Ureter (tissue), 1 donor: ENCODE measurements at places on chromosomes 1 and 21.

- no peak for DNase-seq
Observed at GRCh38 chr1:45335855-45336324, 4.1 kb upstream of the TOE1 start.

GRCh38 chr1:192436441-192437078 is 119.8 kb downstream of the RGS21 start:
- DNase-seq: no peak

DNA sequence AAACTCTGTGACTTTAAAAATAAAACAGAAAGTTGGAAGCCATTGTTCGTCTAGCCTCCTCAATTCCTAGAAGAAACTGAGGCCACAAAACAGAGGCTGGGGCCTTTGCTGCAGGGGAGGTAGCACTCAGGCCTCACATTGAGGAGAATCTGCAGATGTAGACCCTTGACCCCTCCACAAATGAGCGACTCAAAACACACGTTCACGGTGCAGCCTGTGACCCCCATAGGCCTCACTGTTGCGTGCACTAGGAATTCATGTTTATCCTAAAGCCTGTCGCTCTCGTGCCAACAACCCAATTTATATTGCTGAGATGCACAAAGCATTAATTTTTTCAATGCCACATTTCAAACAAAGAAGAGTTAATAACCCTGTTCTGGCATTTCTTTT is 5.6 kb downstream of the TMEM51 start:
- no peak for DNase-seq

DNA sequence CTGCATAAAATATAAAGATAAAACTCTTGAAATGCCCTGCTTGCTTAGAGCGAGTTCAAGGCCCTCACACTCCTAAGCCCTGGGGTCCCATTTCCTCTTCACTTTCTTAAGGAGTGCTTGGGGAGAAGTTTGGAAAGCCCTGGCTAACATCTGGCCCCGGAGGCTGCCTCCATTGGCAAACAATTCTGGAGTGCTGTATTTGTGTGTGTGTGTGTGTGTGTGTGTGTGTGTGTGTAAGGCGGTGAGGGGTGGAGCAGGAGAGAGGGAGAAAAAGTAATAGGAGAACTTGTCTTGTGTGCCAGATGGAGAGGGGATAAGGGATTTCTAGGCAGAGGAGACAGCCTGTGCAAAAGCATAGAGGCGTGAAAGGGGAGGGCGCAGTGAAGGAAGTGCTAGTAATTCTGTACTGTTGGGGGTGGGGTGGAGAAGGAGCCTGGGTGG is 578 bp upstream of the TRIM62 start:
- no peak for DNase-seq

- no peak for DNase-seq
Observed at GRCh38 chr1:198374288-198374687, 166.2 kb downstream of the ATP6V1G3 start.

GRCh38 chr1:6776389-6776788 is 8.9 kb upstream of the CAMTA1 start:
- DNase-seq: no peak

DNA sequence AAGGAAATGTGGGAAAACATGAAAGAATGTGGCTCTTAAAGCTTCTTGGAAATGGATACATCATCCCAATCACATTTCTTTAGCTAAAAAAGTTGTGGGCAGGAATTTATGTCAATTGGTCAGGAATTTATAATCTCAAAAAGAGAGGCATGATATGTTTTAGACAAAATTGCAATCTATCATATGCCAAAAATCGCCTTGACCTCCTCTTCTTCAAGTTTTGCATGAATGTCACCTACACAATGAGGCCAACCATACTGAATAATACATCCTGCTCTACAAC is 42.4 kb downstream of the ATP6V1G3 start:
- no peak for DNase-seq

- DNase-seq: no peak
Observed at GRCh38 chr1:16014509-16015482, 3.0 kb downstream of the HSPB7 start.

DNA sequence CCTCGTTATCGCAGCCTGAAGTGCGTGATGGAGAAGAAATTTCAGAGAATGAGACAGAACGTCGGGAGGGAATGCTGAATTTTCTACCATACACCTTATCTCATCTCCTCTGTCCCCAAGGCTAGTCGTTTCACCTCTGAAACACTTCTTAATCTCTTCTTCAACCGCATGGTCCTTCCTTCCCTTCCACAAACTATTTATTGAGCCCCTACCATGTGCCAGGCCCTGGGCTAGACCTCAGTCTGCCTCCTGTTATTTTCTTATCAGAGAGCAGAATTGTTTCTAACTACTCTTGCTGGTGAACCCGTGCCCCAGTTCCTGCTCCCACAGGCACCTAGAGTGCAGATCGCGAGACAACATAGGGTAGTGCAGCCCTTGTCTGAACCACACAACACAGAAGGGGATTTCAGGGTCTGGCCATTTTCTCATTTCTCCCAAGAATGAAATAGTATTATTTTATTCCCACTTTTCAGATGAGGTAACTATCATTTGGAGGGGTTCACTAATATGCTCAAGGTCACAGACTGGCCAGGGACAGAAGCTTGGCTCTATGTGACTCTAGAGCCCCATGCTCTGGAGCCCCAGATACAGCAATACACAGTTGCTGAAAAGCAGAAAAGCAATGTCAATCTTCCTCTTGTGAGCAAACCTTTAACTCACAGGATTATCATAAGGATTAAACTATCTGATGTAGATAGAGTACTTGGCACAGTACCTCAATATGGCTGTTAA is 598 bp upstream of the ADIPOR1 start:
- no peak for DNase-seq

- no peak for DNase-seq
Observed at GRCh38 chr21:36980280-36981048, 14.0 kb upstream of the HLCS start.

GRCh38 chr1:184299406-184299790 is 87.4 kb upstream of the C1orf21 start:
- no peak for DNase-seq

- DNase-seq: peak; percentile 94
Observed at GRCh38 chr1:61077676-61078541, 4.5 kb upstream of the NFIA start.

GRCh38 chr1:159900086-159900680 is at the start of gene CFAP45:
Gene CFAP45 (minus strand): TSS chr1:159900165. CDS start chr1:159900098, 67 bp downstream.
- peak; percentile 88 for DNase-seq

- DNase-seq: no peak
Observed at GRCh38 chr1:19819701-19820100, 4.6 kb upstream of the RNF186 start.

DNA sequence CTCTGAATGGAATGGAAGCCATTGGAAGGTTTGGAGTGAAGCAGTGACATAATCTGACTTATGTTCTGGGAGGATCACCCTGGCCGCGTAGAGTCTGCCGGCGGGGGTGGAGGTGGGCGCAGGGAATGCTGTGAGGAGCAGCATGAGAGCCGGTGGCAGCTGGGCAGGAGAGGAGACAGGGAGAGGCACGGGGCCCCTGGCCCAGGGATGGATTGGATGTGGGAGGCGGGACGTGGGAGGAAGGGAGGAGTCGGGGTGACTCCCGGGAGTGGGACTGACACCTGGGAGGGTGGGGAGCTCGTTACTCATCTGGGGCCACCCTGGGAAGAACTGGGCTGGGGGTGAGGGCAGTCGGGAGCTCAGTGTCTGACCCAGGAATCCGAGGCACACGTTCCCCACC is 10.4 kb upstream of the KCNAB2 start:
- DNase-seq: no peak

GRCh38 chr1:2414297-2414958 is 2.1 kb upstream of the PEX10 start:
- DNase-seq: peak; percentile 86

DNA sequence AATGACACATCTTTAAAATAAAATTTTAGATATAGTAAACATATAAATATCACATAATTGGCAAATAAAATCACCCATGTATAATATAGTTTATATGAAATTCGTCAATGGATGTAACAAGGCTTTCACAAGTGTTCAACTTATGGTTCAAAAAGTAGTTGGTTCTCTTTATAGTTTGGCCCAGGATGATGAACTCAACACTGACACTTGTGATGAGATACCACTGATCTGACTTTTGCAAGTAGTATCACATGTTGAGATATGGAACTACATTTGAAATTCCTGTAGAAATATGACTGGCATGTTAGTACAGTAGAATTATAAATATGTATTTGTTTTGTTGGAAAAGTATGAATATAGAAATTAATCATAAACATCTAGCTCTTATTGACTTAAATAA is 1.8 kb downstream of the TNNI3K start:
- no peak for DNase-seq

DNA sequence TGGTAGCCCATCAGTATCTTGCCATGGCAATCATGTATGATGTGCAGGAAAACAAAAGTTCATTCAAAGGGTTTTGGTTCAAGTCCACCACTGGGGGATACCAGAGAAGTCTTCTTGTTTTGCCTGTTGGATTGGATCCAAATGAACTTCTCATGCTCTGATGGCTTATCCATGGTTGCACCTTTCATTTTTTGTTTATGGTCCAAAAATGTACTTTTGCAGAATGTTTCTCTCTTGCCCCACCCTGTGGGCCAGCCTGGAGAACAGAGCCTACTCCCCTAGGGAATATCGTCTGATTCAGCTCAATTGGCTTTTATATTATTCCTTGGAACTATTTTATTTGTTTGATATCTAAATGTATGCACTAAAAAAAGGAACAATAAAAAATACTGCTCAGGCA is 20.1 kb upstream of the CLCA1 start:
- DNase-seq: no peak

GRCh38 chr1:169964206-169964605 is 70.5 kb upstream of the SCYL3 start:
- no peak for DNase-seq

DNA sequence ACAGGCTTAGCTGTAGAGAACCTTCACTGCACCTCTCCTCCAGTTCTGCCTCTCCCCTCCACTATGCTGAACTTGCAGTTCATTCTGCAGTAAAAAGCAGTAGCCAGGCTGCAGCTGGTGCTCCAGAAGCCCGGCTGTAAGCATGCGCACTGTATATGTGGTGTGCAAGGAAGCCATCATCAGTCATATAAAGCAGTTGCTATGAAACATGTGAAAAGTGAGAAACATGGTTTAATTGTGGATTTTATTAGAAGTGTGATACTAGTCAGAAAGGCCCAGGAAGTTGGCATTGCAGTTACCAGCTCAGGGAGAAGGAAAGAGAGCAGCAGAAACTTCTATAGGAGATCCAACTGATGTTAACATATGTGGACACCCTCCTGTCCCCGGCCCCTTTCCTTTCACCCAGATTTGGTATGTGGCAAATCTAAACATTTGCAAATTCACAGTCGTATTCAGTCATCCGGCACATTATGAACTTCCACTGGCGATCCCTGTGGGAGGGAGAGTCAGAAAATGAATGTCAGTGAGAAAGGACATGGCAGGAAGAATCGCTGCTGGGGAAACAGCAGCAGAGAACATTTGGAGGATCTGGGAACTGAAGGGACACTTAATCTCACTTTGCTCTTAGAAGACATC is 32.8 kb downstream of the DPT start:
- DNase-seq: no peak

DNA sequence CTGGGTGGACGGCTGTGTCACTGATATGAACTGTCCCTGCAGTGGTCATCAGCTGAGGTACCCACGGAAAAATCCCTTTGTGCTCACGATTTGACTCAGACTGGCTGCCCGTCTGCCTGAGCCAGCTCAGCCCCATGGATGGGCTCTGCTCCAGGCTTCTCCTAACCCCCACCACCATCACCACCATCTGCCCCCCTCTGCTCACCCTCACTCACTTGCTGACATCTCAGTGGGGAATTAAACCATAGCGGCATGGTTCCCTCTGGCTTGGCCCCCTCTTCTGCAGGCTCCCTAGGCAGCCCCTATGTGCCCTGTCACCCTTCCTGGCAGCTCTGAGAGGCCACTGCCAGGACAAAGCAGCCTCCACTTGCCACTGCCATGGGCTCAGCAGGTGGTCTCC is 17.3 kb downstream of the SLC6A9 start:
- DNase-seq: no peak

- DNase-seq: no peak
Observed at GRCh38 chr1:15758343-15758931, at the start of gene FBLIM1. Gene FBLIM1 (plus strand): TSS chr1:15758795. CDS start chr1:15764984, 6,189 bp downstream.
